ENCODE measurements at places on chromosomes 7 and 10.

GRCh38 chr10:52030051-52030790 lies 283.9 kb upstream of the DKK1 start:
- DNase-seq: no peak

DNA sequence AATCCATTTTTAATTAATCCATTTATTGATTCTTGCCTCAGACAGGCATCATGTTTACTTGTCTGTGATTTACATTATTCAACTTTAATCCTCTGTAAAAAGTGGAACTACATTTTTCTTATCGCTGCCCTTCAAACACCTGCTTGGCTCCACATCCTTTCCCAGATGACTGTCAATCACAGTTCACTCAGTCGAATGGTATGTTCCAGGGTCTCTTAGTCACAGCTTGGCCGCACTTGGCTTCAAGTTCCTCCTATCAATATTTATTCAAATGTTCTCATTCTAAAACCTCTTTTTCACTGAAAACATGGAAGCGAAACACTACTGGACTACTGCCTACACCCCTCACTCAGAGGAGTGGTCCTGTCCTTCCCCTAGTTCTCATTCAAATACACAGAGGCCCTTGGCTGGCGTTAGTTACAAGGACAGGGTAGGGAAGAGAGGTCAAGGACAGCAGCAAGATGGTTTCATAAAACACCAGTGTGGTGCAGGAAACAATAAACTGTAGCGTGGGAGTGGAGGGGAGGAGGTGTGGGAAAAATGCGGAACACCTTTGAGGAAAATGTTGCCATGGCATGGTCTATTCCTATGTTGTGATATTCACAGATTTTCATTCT lies 143.2 kb downstream of the USP6NL start:
- DNase-seq: peak; percentile 56

GRCh38 chr7:98617051-98617959 lies at the start of gene NPTX2:
NPTX2 (plus strand) TSS chr7:98617285; CDS start chr7:98617462, 177 bp downstream.
- peak; percentile 87 for DNase-seq

GRCh38 chr10:101903827-101904550 lies 60.4 kb upstream of the KCNIP2 start:
- DNase-seq: no peak

DNA sequence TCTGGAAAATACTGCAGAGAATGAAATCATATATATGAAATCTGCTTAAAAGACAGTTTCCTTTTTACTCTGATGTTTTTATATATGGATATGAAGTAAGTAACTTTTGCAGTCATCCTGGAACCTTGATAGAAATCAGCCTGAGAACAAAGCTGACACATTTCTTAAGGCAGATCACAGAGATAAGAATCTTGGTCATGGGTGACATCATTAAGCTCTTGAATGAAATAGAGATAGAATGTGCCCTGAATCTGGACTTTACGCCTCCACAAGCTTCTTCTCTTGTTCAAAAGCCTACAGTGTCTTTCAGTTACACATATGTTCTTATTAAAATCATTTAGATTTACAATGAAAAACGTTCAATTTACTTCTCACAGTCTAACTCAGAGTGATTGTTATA lies 319.1 kb upstream of the CNTNAP2 start:
- no peak for DNase-seq

GRCh38 chr7:137069249-137069963 lies 201.0 kb downstream of the CHRM2 start:
- DNase-seq: no peak

- DNase-seq: no peak
These were observed 136.3 kb downstream of the DPY19L1 start for GRCh38 chr7:34900891-34901513.

GRCh38 chr10:127374901-127375300 lies 174.2 kb upstream of the NPS start:
- no peak for DNase-seq

- no peak for DNase-seq
These were observed 18.3 kb downstream of the MMS19 start for GRCh38 chr10:97479939-97480338.

GRCh38 chr10:12512332-12513002 lies 163.1 kb downstream of the CAMK1D start:
- DNase-seq: no peak

DNA sequence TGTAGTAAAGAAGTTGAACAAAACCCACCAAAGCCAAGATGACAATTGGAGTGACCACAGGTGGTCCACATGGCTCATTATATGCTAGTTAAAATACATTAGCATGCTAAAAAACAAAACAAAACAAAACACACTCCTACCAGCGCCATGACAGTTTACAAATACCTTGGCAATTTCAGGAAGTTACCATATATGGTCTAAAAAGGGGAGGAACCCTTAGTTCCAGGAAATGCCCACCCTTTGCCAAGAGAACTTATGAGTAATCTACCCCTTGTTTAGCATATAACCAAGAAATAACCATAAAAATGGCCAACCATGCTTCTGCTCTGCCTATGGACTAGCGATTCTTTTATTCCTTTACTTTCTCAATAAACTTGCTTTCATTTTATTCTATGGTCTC lies 979.1 kb upstream of the POT1 start:
- DNase-seq: no peak

GRCh38 chr7:108403597-108404217 lies 52.5 kb downstream of the NRCAM start:
- DNase-seq: no peak

DNA sequence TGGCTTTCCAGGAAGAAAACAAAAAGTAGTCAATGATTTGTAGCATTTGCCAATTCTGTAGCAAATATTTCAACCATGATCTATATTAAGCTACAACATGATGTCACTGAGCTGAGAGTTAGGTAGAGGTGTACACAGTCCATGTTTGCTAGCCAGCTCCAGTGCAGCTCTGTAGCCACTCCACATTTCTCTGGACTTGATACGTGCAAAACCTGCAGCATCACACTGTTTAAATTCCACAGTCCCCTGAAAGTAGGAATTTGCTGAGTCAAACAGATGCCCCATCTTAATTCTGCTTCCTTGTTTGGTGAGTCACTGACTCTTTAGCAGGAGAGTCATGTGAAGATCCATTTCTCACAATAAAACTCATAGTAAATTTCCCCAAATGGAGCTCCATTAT lies 89.8 kb upstream of the LRRTM3 start:
- peak; percentile 13 for DNase-seq

- no peak for DNase-seq
These were observed 20.3 kb downstream of the YWHAG start for GRCh38 chr7:76338298-76339084.
